ENCODE measurements at places on chromosomes 2 and 18. TPM values are rescaled to one million over a fixed set of nuclear protein-coding genes. Genes with fewer than 3 reads are reported as not detected.

Gene MYL12A
- polyA plus RNA-seq: 2,608 TPM

DNA sequence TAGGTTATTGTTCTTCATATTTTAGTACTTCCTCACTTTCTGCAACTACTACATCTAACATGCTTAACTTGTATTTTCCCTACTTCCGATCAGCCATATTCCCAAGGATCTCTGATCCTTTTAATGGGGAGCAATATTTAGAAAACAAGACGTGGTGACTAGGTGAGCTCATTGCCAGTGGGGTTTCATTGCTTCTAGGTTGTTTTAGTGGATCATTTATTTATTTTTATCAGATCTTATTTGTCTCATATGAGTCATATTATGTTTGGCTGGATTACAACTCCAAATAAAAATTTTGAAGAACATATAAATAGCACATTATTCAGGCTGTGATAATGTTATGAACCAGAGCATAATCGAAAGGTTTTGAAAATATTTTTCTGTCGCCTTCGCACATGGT lies 480.9 kb upstream of the TMEFF2 start:
- no peak for DNase-seq

- no peak for DNase-seq
Observed at GRCh38 chr2:25131567-25132298, 36.6 kb downstream of the POMC start.

Gene FKBP1B
- polyA plus RNA-seq: not detected

GRCh38 chr2:222499226-222499625 lies 74.9 kb downstream of the SGPP2 start:
- no peak for DNase-seq

DNA sequence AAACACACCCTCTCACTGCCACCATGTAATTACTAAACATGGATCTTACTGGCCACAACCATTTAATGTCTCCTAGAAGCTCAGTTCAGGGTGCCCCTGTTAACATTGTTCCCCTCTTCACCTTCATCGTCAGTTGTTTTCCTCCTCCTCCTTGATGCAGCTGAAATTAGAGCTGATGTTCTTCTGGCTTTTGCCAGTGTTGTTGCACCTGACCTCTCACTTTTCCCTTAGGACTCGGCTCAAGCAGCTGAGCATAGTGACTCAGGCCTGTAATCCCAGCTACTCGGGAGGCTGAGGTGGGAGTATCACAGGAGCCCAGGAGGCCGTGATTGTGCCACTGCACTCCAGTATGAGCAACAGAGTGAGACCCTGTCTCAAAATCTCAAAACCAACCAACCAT lies 70.8 kb downstream of the ACSL3 start:
- no peak for DNase-seq

All from naive thymus-derived CD4-positive, alpha-beta T cell (primary cell).